ENCODE measurements at places on chromosomes 13 and 19.

- DNase-seq = no peak
Measured at GRCh38 chr13:22836475-22836874, 344.3 kb upstream of the SGCG start.

- no peak for DNase-seq
Measured at GRCh38 chr13:49540552-49540951, 44.8 kb downstream of the PHF11 start.

DNA sequence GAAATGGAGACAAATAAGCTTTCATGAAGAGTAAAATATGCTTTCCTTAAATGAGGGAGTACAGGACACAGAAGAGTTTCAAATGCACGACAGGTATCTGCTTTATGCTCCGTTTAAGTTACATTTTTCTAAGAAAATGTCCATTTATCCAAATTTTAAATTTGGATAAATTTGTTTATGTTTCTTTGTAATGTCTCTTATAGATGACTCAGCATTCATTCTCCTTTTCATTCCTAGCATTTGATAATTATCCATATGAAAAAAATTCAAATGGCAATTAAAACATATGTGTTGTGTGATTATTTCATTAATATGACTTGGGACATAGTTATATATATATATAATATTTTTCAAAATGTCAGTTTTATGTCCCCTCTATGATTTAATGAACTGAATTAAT lies 1449.3 kb downstream of the SLITRK1 start:
- DNase-seq = no peak

GRCh38 chr19:19443902-19444680 lies 38.6 kb downstream of the GATAD2A start:
- no peak for DNase-seq

GRCh38 chr19:5447700-5448311 lies 7.4 kb upstream of the ZNRF4 start:
- no peak for DNase-seq

- no peak for DNase-seq
Measured at GRCh38 chr13:98942485-98942884, 35.4 kb downstream of the DOCK9 start.

- no peak for DNase-seq
Measured at GRCh38 chr19:45115809-45116615, 23.0 kb downstream of the PPP1R37 start.

- no peak for DNase-seq
Measured at GRCh38 chr13:80203496-80203895, 137.4 kb downstream of the SPRY2 start.

All from K562 (cell line).